ENCODE measurements at places on chromosomes 2 and 18.

DNA sequence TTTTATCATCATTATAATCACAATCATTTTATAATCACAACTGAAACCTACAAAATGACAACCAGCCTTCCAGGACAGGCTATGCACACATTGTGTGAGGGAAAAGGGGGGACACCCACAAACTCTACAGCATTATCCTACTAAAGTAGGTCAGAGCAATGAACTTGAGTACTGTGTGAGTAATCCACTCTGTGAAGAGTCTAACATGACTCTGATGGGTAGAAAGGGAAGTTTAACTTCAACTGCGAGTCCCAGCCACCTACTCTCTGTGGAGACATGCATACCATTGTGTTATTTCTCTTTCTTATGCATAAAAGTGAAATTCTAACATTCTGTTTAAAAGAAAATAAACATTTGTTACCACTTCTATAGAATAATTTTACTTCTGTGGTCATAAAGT, 177.9 kb downstream of the ZNF516 start:
- no peak for DNase-seq

DNA sequence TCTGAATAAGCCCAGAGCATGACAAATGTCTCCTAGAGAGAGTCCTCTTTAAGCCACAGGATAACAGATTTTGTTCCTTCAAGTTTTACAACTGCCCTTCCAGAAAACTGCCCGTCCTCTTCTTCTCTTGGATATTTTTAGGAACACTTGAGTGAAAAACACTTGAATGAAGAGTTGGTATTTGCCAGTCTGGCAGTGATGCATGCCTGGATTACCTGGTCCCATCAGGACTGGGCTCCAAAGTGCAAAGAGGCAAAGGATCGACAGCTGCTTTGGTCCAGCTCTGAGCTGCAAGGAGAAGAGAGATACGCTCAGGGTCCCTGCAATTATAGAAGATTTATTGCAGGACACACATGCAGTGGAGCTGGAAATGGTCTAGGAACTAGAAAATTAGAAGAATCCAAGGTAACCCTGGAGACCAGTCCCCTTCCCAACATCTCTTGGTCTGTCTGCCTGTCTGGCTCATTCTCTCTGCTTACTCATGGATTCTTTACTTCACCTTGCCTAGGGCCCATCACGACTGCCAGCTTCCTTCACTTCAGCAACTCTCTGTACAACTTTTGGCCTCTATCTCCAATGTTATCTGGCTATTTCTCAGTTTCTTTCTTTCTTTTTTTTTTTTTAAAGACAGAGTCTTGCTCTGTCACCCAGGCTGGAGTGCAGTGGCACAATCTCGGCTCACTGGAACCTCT, 112.1 kb upstream of the SIX2 start:
- no peak for DNase-seq

DNA sequence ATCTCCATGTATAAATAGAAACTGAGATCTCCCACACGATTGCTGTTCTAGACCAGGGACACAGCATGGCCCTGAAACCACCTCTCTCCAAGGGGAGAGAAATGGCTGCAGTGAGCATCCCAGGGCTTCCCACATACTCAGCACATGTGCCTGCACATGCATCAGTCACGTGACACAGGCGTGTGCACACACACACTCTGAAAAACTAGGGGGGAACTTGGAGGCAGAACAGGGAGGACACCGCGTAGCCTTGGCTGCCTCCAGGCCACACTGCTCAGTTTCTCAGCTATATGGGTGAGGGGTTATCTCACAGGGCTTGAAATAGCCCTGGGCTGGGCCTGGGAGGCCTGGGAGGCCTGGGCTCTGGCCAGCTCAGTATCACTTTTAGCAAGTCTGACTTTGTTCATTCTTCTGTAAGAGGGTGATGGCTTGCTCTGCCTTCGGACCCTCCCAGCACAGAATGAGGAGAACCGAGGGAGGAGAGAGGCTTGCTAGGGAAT, 66.9 kb downstream of the EMX1 start:
- DNase-seq, result no peak

DNA sequence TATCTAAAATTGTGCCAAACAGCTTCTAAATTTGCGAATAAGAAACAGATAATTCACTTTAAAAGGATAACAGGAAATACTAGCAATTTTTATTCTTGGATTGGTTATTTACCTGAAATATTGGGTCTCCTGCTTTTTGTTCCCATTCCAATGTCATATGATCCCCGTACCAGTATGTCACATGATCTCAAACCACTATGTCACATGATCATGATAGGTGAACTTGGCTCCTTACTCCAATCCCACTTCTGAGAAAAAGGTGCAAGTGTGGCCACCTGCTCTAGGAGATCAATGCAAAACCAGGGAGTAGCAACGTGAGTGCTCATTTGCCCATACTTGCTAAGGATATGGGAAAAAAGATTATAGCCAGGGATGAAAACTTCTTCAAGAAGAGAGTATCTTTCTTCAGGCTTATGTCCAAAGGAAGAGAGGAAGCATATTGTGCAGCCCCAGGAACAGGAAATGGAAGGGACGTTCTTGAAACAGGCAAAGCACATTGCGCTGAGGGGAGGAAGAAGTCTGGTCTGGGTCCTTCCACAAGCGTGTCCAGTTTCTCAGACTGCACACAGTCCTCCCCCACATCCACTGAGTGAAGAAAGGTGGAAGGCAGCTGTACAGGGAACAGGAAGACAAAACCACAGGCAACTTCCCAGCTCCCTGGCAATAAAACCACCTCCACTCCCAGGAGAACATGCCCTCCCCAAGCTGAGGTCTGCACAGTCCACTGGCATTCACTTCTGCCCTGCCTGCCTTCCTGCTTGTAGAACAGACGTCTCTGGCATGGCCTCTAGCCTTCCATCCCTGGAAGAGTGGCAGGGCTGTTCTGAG, at the start of gene LYG2:
TSS of gene LYG2 (minus strand) at position 176 of the 828 bp plus-strand sequence. CDS start 1,406 bp downstream, outside the sequence.
- no peak for DNase-seq

DNA sequence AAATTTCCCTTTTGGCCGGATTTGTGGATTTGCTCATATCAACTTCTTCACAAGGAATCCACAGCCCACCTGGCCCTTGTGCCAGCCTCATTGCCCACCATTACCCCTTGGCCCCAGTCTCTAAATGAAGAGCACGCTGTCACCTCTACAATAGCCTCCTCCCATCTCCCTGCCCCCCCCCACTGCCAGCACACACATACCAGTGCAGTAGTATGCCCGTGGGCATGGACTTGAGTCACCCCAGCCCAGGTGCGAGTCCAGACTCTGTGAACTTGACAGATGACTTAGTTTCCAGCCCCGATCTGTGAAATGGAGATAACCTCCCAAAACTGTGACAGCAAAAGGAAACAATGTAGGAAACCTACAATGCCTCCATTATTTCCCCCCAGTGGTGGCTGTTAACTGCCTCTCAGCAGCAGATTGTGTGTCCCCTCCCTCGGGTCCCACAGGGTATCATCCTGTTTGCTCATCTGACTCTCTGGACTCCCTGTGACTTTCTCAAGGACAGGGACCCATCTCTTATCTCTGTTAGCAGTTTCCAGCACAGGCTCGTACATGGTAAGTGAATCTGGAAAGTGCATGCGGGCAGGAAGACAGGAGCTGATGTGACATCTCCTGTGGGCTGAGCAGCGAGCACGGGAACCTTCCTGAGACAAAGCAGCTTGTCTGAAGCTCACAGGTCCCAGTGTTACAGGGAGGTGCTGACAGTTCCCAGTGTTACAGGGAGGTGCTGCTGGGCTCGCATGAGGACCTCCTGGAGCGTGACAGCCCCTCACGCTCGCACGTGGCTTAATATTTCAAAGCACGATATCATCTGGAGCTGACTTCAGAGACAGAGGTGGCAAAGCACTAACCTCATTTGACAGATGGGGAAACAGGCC, 4.2 kb upstream of the TMEM185B start:
- DNase-seq, result no peak

GRCh38 chr2:134259571-134259970, 5.7 kb downstream of the MGAT5 start:
- no peak for DNase-seq

- DNase-seq, result no peak
Observed at GRCh38 chr2:24925815-24926214, 5.8 kb upstream of the ADCY3 start.

- no peak for DNase-seq
Observed at GRCh38 chr2:214126135-214126534, 284.7 kb upstream of the VWC2L start.

DNA sequence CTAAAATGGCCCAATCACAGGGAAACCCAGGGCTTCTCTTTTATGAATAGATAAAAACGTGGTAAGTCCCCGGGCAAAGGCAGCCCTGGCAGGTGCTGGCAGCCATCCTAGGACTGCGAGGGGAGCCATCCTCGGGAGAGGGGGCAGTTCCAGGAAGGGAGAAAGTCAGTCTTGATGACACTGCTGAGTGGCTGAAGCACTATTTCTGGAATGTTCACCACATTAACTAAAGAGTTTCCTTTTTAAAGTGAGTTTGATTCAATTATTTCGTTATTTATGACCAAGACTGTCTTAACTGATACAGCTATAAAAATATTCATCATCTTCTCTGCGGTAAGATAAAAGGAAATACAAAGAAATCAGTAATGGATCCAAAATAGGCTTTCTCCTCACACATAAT, 20.4 kb downstream of the TTR start:
- DNase-seq, result no peak

DNA sequence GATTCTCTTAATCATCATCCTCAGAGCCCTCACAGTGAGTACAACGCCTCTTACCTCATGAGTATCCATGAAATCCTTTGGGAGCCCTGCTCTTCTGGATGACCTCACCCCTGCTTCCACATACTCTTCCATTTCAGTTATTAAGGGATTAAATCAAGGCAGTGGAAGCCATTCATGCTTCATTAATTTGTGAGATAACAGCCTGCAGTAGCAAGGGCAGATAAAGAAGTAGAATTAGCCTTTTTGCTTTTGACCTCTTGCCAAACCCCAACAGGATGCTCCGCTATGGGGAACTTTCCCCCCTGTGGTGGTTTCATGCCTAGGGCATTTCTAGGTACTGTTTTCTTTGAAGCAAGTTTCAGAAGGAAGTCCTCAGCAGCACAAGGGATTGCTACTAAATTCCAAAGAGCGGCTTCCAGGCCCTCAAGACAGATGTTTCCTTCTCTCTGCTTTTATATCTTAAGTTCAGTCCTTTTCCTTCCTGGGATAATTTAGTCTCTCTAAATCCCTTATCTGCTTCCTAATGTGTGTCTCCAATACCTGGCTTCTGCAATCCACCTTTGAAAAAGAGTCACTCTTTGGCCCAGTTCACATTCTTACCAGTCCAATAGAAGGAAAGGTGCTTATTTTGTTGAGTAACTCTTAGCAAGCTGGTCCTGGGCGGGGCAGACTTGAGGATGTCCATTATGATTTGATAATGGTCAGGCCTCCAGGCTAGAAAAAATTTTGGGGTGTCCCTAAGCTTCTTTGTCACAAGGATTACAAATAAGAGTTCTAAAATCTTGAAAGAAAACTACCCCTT, 76.9 kb downstream of the MYO1B start:
- peak; percentile 70 for DNase-seq

GRCh38 chr18:60329131-60329530, 43.4 kb downstream of the MC4R start:
- no peak for DNase-seq

DNA sequence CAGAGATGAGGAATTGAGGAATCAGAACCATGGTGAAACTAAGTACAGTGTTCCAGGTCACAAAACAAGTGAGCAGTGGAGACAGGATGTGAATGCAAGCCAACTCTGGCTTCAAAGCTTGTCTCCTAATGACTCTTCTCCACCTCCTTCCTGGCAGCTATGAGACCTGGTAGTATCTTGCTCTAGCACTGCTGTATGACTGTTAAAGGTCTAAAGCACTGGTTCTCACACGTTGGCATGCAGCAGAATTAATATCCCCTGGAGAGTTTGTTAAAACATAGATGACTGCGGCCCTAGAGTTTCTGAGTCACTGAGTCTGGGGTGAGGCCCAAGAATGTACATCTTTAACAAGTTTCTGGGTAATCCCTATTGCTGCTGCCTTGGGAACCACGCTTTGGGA, 63.3 kb downstream of the SUCLG1 start:
- no peak for DNase-seq

- DNase-seq, result no peak
Observed at GRCh38 chr2:226023383-226023782, 623.9 kb downstream of the NYAP2 start.

GRCh38 chr2:16649353-16650286, 16.0 kb downstream of the CYRIA start:
- no peak for DNase-seq

DNA sequence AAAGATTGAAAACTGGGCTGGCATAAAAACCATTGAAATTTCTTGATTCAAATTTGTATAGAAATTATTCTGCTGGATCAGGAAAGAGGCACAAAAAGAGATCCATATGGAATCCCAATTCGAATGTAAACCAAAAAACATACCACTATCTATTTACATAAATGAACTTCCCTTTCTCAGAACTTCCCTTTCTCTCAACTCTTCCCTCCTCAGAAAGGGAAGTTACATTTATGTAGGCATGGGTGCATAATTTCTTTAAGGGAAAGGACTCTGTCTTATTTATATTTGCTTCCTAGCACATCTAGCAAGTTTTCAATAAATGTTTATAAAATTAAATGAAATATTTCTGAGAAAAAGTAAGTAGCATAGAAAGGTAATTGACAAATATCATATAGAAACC, 398.1 kb upstream of the ATP5MC3 start:
- DNase-seq, result no peak

DNA sequence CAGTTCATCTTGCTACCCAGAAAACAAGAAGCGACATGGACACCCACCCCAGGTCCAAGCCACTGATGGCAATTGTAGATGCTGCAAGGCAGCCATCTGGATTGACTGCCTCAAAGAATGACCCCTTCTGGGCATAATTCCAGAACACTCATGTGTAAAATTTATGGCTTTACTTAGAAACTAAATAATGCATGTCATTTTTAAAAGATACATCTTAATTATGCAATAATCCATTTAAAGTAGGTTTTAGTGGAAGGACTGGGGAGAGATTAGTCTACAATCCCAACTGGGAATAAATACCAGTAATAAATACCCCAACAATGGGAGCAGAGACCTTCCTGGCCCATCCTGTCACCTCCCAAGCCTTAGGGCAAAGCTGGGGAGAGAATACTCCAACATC, 247.7 kb downstream of the SS18 start:
- no peak for DNase-seq

DNA sequence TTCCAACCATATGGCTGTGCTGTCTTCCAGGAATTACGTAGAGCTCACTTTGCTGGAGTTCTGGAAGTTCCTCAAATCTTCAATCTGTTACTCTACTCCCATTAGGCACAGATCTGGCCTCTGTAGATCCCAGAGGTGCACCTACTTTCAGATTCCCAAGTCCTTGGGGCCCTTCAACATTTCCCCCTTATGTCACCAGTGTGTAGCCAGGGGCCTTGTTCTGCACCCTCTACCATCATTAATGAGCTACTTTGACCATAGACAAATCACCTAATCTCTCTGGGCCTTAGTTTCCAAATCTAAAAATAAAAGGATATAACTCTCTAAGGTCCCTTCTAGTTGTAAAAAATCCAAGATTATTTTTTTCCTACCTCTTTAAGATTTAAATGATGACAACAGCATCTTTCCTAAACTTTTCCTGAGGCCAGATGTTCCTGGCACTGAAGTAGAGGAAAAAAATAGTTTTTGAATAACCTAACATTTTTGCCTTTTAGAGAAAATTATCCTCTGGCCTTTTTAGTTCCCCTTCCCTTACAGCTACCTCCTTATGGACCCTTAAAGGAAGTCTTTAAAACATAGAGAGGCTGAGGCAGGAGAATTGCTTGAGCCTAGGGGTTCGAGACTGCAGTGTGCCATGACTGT, 31.0 kb upstream of the WIPF1 start:
- DNase-seq, result no peak
